ENCODE measurements at places on chromosomes 12 and 14.

DNA sequence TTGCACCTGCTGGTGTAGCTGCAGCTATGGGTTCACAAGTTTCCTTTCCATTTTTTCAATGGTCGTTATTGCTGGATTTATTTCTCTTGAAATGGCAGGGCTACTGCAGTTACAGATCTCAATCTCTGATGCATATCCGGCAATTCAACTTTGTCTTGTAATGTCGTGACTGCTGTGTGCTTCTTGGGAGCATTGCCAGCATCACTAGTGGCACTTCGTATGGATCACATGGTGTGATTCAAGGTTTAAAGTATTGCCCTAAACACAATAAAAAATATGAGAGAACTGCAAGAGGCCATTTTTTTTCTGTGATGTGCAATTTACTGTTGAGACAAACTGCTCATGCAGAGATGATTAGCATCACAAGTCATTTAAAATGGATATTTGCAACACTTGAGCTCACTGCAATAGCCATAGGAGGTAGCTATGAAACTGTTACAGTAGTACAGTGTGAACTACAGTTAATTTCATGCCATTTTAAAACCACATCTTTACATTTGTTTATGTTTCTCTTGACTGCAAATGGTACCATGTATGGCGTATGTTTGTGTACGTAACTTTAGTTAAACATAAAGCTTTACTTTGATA is 217.4 kb upstream of the PDE3A start:
- no peak for DNase-seq
- H3K27ac ChIP-seq: no peak overlapping the region
- peaks cover 3% of the 10 kb centered on the region for H3K4me1 ChIP-seq
- no peaks in the 10 kb centered on the region for H3K36me3 ChIP-seq
- H3K27me3 ChIP-seq: no peaks in the 10 kb centered on the region

DNA sequence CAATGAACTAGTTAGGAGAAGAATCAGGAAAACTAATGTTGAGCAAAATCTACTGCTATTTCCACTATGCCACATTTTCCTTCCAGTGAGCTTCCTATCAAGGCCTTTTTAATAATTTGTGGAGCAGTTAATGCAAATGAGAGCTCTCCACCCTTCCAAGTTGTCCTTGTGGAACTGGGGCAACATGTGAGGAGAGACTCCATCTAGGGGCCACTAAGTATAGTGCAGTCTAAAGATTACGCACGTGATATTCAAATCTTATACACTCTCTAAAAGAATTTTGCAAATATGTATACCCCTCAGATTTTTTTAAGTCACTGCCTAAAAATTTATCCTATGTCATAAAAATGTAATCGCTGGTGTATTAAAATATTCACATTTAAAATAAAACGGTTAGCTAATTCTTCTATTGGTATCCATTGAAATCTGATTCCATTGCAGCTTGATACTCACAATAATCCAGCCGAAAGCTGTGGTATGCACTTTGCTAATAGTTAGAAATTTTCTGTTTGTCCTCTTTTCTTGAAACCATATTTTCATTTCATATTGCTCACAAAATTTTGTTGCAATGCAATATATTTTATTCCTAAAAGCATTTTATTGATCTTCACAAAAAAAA is 100.1 kb downstream of the PAH start:
- H3K4me3 ChIP-seq: no peak overlapping the region
- H3K36me3 ChIP-seq: no peaks in the 10 kb centered on the region

- H3K27me3 ChIP-seq: no peaks in the 10 kb centered on the region
- no peaks in the 10 kb centered on the region for H3K36me3 ChIP-seq
- peak; percentile 88 for DNase-seq
- H3K4me3 ChIP-seq: peak overlapping the region; percentile 20
Measured at GRCh38 chr12:120388691-120389481, 19.9 kb upstream of the MSI1 start.

GRCh38 chr14:36055681-36056225 is 120.8 kb downstream of the PTCSC3 start:
- no peak for DNase-seq
- H3K4me1 ChIP-seq: no peaks in the 10 kb centered on the region
- H3K36me3 ChIP-seq: no peaks in the 10 kb centered on the region
- no peak overlapping the region for H3K4me3 ChIP-seq
- no peaks in the 10 kb centered on the region for H3K27me3 ChIP-seq
- H3K27ac ChIP-seq: no peak overlapping the region

DNA sequence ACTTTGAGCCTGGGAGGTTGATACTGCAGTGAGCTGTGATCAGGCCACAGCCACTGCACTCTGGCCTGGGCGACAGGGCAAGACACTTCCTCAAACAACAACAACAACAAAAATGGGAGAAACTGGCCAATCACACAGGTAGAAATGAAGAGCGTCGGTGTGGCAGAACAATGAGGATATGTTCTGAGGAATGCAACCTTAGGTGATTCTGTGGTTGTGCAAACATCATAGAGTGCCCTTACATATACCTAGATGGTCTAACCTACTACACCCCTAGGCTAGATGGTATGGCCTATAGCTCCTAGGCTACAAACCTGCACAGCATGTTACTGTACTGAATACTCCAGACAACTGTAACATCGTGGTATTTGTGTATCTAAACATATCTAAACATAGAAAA is 3.7 kb upstream of the PRDM4 start:
- peaks cover 2% of the 10 kb centered on the region for H3K4me1 ChIP-seq
- no peaks in the 10 kb centered on the region for H3K36me3 ChIP-seq
- no peak overlapping the region for H3K4me3 ChIP-seq
- no peaks in the 10 kb centered on the region for H3K27me3 ChIP-seq
- DNase-seq: no peak

GRCh38 chr12:58615576-58615975 is 304.7 kb downstream of the LRIG3 start:
- H3K4me1 ChIP-seq: no peaks in the 10 kb centered on the region
- DNase-seq: no peak
- H3K36me3 ChIP-seq: no peaks in the 10 kb centered on the region
- H3K27ac ChIP-seq: no peak overlapping the region

GRCh38 chr14:28778138-28779117 is 11.8 kb downstream of the FOXG1 start:
- peaks cover 93% of the 10 kb centered on the region for H3K27me3 ChIP-seq
- no peak overlapping the region for H3K27ac ChIP-seq
- no peaks in the 10 kb centered on the region for H3K36me3 ChIP-seq
